ENCODE measurements at places on chromosomes 2 and 18.

GRCh38 chr2:69033461-69034095 is 20.6 kb downstream of the ANTXR1 start:
- no peak for DNase-seq

- no peak for DNase-seq
Measured at GRCh38 chr18:36760598-36760997, 68.2 kb downstream of the TPGS2 start.

DNA sequence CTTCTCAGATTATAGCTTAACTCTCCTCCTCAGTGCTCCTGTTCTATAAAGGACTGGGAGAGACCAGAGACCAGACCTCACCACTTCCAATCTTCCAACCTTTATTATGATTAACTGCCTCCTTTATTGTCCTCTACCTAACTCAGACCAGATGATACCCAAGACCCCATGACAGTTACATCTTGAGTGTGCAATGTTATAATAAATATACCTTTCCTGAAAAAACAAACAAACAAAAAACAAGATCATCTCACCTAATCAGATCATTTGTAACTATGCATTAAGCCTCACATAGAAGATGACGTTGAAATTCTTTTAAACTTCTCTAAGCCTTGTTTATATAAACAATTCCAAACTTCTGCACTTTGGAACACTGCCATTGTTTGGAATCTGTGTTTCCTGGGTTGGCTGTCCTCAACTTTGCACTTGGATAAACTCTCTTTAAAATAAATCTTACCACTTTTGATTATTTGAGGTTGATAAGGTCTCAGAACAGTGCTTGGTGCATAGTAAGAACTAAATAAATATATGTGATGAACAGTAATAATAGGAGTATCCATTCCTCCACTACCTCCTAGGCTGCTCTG is 342.7 kb downstream of the TDRD15 start:
- no peak for DNase-seq

GRCh38 chr2:7077660-7078267 is 160.6 kb downstream of the RNF144A start:
- DNase-seq: no peak

- no peak for DNase-seq
Measured at GRCh38 chr18:46224181-46224775, 120.1 kb downstream of the HAUS1 start.

- no peak for DNase-seq
Measured at GRCh38 chr2:219309278-219309677, at the start of gene PTPRN. TSS of gene PTPRN (minus strand) at chr2:219309401. CDS start at chr2:219309332, 69 bp downstream.

- DNase-seq: peak; percentile 1
Measured at GRCh38 chr2:105919826-105920225, 175.1 kb downstream of the NCK2 start.

DNA sequence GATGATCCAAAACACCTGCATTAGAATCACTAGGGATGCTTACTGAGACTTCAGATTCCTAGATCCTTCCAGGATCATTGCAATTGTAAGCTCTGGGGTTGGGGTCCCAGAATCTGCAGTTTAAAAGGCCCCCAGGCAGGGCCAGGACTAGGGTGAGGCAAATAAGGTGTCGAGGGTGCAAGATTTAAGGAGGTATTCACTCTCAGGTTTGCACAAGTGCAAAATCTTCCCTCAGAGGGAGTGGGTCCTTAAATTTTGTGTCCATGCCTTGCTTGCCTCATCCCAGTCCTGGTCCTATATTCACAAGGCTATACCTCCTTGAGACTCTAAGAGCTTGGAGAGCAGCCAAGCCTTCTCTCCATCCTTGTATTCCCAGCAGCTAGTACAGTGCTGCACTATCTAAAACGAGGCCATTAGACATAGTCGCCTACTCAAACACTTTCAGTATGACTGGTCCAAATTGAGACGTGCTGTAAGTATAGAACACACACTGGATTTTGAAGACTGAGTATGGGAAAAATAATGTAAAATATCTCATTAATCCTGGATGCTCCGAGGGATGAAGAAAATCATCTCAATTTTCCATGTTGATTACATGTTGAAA is 31.6 kb upstream of the MREG start:
- DNase-seq: no peak

DNA sequence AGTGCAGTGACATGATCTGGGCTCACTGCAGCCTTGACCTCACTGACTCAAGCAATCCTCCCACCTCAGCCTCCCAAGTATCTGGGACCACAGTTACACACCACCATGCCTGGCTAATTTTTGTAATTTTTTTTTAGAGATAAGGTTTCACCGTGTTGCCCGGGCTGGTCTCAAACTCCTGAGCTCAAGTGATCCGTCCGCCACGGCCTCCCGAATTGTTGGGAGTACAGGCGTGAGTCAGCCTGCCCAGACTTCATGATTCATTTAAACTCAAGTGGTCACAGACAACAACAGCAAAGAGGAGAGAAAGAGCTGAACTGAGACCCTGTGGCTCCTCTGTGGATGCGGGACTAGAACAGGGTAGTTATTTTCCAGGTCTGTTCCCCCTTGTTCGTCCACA is 83.0 kb downstream of the TSHZ1 start:
- DNase-seq: no peak

GRCh38 chr2:214604861-214605260 is 194.0 kb downstream of the VWC2L start:
- peak; percentile 40 for DNase-seq

DNA sequence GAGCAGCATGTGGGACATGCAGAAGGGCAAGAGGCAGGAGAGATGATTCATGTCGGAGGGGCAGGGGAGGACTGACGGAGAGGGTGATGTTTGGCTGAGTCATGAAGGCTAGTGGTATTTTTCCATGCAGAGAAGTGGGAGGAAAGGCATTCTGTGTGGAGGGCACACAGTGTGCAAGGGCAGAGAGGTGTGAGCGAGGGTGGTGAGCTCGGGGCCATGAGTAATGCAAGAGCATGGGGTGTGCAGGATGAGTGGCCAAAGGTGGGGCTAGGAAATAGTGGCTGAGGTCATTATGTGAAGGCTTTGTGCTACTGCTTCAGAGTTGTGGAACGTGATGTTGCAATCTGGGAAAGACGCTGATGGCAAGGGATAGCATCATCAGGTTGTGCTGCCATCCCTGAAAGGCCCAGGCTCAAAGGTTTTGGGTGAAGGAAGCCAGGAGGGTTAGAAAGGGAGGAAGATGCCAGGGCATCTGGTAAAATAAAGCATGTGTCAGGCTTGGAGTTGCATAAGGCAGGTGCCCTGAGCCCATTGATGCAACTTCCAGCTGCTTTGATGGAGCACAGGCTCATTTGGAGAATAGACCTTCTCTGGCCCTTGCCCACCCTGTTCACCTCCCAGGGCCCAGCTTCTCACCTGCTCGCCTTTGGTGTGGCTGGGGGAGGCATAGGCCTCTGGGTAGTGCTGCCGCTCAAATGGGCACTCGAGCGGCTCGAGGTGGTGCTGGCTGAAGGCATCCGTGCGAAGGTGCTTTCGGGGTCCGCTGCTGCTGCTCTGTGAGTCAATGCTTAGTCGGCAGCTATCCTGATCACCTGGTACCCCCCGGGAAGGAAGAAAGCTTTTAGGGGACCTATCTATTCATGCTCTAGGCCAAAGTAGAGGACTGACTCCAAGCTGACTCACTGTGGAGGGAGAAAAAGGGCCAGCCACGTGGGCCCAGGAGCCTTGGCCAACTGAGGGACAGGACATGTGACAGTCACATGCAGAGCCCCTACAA is 37.5 kb downstream of the PAX8 start:
- peak; percentile 98 for DNase-seq

GRCh38 chr2:176174824-176175708 is 13.4 kb upstream of the HOXD1 start:
- DNase-seq: no peak

Measured in GM04503 (cell line).